ENCODE measurements at places on chromosomes 11 and 22.

- peak; percentile 49 for DNase-seq
These were observed 20.6 kb downstream of the APOBEC3H start for GRCh38 chr22:39117585-39118191.

GRCh38 chr11:46918788-46919513 lies 601 bp upstream of the LRP4 start:
- no peak for DNase-seq

DNA sequence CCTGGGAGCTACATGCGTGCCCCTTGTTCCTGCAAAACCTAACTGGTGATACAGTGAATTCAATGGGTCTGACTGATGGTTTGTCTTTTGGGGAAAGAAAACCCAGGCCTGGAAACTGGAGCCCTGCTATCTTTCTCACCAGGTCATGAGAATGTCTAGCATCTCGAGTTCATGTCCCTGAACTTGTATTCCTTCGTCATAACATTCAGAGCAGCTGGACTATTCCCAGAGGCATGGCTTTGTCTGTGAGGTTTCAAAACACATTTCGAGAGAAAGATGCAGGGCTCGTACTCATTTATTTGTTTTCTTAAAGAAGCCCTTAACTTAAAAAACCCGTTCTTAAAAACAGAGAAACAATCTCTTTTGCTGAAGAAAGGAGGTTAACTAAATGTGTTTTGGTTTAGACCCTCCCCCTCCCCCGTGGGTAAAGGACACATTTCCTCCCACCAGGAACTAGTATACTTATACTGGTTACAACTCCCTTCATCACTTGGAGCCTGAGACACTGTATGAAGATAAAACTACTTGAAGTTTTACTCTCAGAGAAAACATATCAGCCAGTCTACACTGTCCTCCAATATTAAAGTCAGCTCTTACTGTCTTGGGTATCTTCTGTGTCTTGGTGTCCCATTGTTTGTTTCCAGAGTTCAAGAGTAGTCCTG lies 43.2 kb downstream of the ME3 start:
- DNase-seq: peak; percentile 66

DNA sequence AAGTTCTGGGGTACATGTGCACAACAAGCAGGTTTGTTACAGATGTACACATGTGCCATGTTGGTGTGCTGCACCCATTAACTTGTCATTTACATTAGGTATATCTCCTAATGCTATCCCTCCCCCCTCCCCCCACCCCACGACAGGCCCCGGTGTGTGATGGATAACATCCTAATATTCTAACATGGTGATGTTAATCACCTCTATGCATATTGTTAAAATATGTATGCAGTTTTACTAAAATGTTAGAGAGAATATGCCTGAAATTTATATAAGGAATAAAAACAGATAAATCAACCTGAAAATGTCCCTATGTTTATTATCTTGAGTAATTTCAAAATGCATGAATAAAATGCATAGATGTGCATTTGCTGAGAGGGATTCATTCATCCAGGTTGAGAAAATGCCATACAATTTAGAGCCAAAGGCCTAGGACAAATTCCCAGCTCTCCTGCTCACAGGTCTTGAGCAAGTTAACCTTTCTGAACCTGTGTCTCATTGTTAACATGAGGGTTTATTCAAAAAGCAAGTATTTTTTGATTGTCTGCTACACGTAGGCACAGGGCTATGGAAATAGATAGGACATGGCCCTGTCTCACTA lies 38.7 kb downstream of the APIP start:
- DNase-seq: no peak

Measured in IMR-90 (cell line).